ENCODE measurements at places on chromosomes 12 and 14. TPM values are rescaled to one million over a fixed set of nuclear protein-coding genes. Genes with fewer than 3 reads are reported as not detected.

Gene CCDC88C
- total RNA-seq = 73.0 TPM

Gene CELA1
- not detected for total RNA-seq

DNA sequence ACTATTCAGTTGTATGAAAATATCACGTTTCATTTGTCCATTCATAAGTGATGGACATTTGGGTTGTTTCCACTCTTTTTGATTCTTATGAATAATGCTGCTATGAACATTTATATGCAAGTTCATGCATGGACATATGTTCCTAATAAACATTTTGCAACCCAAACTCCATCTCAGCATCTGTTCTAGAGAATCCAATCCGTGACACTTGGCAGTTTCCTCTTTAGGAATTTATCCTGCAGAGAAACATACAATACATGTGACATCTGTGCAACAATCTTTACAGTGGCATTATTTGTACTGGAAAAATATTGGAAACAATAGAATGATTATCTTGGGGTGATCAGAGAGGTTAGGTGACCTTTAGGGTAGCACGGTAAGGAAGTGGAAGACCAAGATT, 290.8 kb upstream of the SRRM4 start:
- no peak for DNase-seq

Gene GLIPR1L2
- 0.24 TPM for total RNA-seq

Gene NANOG
- total RNA-seq = not detected

Gene GNG2
- total RNA-seq = 146 TPM

DNA sequence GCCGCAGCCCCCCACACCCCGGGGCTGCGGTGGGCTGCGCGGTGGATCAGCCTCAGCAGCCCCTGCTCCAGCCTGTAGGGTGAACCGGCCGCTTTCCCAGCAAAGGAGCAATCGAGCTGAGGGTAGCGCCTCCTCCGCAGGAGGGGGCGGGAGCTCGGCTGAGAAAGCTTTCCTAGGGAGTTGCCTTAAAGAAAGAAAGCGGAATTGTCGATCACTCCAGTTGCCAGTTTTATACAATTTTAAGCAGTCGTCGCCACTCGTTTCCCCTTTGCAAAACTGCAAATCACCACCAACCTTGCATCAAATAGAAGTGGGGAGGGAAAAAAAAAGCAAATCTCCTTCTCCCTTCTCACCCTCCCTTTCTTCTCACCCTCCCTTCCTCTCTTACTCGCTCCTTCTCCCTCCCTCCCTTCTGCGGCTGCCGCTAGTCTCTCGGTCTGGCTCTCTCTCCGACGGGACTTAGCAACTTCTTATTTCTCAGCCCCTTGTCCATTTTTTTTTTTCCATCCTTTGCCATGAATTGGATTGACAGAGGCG, at the start of gene PDE3A:
Gene PDE3A (plus strand): TSS at position 424 of the 537 bp plus-strand sequence. CDS start 748 bp downstream, outside the sequence.
- DNase-seq = no peak

Gene SMIM41
- not detected for total RNA-seq

Gene AQP2
- not detected for total RNA-seq

DNA sequence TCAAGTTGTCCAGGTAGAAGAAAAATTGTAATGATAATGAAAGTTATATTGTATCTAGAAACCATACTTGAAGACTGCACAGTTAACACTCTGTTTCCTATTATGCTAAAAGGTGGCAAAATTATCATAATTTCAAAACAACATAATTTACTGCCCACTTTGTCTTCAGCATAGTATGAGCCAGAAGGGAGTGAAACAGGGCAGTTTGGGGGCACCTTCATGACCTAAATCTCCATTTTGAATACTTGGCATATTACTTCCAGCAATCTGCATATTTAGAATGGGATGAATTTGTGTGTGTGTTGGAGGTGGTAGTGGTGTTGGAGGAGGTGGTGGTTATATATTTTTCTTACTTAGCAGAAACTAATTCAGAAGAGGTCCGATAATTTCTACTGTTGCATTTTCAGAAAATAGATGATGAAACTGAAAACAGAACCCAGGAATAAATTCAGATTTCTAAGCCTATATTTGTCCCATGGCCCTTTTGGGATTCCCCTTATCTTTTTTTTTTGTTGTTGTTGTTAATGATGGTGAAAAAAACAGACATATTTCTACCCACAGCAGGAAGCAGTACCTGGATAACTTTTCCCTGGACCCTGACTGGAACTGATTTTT, 26.6 kb upstream of the FRMD6 start:
- DNase-seq = no peak

GRCh38 chr12:23921099-23921856, 28.2 kb downstream of the SOX5 start:
- DNase-seq = no peak
